ENCODE measurements at places on chromosomes 13 and 19. TPM values are rescaled to one million over a fixed set of nuclear protein-coding genes. Genes with fewer than 3 reads are reported as not detected.

Gene C19orf18
- total RNA-seq, result 0.21 TPM

Gene BEST2
- total RNA-seq, result 0.05 TPM

Gene LPAR2
- total RNA-seq, result 3.1 TPM

Gene GAPDHS
- not detected for total RNA-seq

Gene KLF1
- total RNA-seq, result not detected

Gene PTPRH
- total RNA-seq, result 0.31 TPM

Gene CEBPG
- total RNA-seq, result 23.6 TPM

Gene CRTC1
- total RNA-seq, result 2.8 TPM

Gene TMEM150B
- not detected for total RNA-seq

Gene KLK12
- total RNA-seq, result not detected

Gene HCN2
- 2.9 TPM for total RNA-seq

Gene COX6B2
- total RNA-seq, result 0.24 TPM

Gene HSPH1
- 68.7 TPM for total RNA-seq

Gene ZNF99
- total RNA-seq, result not detected

Gene GFY
- not detected for total RNA-seq

Gene EVI5L
- 25.2 TPM for total RNA-seq

Gene OR2Z1
- not detected for total RNA-seq

Gene FLT3LG
- total RNA-seq, result 2.6 TPM

Gene ENOX1
- 5.8 TPM for total RNA-seq

Gene ZNF701
- 5.5 TPM for total RNA-seq

Gene GSK3A
- 30.5 TPM for total RNA-seq

Gene KCNN4
- total RNA-seq, result 0.27 TPM

Gene CCDC122
- 5.2 TPM for total RNA-seq

Gene ZNF585A
- 8.5 TPM for total RNA-seq

Gene NTN5
- total RNA-seq, result 0.08 TPM

Gene PET100
- 8.8 TPM for total RNA-seq

Gene SCGB2B2
- 0.24 TPM for total RNA-seq

Gene C3
- 2.1 TPM for total RNA-seq

Gene GGN
- total RNA-seq, result 0.59 TPM

Gene PEG3
- total RNA-seq, result not detected

Gene TMEM272
- not detected for total RNA-seq

Gene NPHS1
- not detected for total RNA-seq

Gene ZNF441
- 12.6 TPM for total RNA-seq

Gene ZNF575
- not detected for total RNA-seq

Gene TMEM38A
- 128 TPM for total RNA-seq

Gene KCNJ14
- total RNA-seq, result 0.96 TPM

Gene CYP2A6
- not detected for total RNA-seq

Gene LGALS4
- not detected for total RNA-seq

Gene ZNF564
- total RNA-seq, result 6.0 TPM

Gene ISOC2
- total RNA-seq, result 196 TPM

Gene ECSIT
- total RNA-seq, result 52.7 TPM

Gene ZNF43
- 6.0 TPM for total RNA-seq

Gene KRTDAP
- total RNA-seq, result not detected

Gene KIR3DL3
- not detected for total RNA-seq

Gene UBE2L5
- not detected for total RNA-seq

Gene LIN37
- total RNA-seq, result 18.1 TPM

Gene AMER2
- total RNA-seq, result not detected

Gene TRIP10
- 43.1 TPM for total RNA-seq

Gene PSG11
- 2.8 TPM for total RNA-seq

Gene ANKLE1
- total RNA-seq, result 0.27 TPM

Gene GJA3
- total RNA-seq, result 0.59 TPM

Gene KLF16
- 8.6 TPM for total RNA-seq

Gene FAM83E
- 5.1 TPM for total RNA-seq

Gene FCHO1
- total RNA-seq, result not detected

Gene KLK2
- total RNA-seq, result not detected

Gene SKA3
- 2.5 TPM for total RNA-seq

Gene CEACAM8
- not detected for total RNA-seq

Data from myocyte (in vitro differentiated cells).